ENCODE measurements at places on chromosomes 6 and 20. TPM values are rescaled to one million over a fixed set of nuclear protein-coding genes. Genes with fewer than 3 reads are reported as not detected.

DNA sequence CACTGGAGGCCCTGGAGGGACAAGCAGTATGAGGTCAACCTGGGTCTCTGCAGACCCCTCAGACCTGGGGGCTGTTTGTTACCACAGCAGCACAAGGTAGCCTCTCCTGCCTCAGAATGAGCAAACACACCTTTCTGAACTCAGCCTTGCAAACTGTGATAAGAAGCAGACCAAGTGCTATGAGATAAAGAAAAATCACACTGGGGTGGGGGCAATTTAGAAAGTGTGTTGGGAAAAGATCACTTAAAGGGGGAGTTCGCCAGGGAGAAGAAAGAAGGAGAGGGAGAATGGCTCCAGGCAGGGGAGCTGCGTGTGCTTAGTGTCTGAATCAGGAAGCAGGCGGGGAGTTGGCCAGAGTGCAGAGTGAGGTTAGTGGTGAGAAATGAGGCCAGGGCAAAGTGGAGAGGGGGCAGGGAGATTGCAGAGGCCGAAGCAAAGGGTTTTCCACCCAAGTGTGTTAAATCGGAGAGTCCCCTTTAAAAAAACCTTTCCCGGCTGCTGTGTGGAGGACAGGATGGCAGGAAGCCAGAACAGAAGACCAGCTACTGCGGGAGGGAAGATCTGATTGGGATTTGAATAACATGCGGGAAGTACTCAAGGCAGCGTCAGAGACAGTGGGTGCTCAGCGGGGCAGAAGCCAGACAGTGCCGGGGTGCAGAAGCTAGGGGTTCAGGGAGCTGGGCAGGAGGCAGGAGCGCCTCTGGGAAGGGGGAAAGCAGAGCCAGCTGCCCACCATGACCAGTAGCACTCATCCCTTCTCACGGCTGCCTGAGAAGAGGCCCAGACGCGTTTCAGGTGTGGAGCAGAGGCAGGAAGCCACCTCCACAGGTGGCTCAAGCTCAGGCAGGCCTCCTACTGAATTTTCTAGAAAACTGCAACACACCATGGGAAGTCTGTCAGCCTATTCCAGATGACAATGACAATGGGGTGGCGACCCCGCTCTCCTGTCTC is 9.0 kb downstream of the ADA start:
- no peaks in the 10 kb centered on the region for H3K27me3 ChIP-seq
- peak overlapping the region; percentile 52 for H3K27ac ChIP-seq
- H3K36me3 ChIP-seq: no peaks in the 10 kb centered on the region
- H3K4me3 ChIP-seq: no peak overlapping the region
- peaks cover 34% of the 10 kb centered on the region for H3K4me1 ChIP-seq

- no peak overlapping the region for H3K4me3 ChIP-seq
- no peak for DNase-seq
- H3K4me1 ChIP-seq: peaks cover 10% of the 10 kb centered on the region
- no peak overlapping the region for H3K27ac ChIP-seq
These were observed 38.6 kb upstream of the APCDD1L start for GRCh38 chr20:58553841-58554240.

DNA sequence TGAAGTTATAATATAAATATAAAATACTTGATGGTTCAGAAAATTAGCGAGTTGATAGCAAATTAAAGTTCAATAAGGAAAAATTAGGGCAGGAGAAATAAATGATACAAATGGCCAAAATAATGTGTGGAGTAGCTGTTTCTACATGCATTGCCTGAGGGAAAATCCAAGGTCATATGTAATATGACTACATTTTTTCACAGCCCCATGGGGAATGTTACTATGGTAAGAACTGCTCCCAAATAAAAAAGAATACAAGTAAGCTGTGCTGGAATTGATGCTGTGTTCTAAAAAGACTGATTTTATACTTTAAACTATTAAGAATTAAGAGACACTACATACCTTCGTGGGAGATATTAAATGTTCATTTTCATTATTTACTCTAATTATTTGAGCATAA is 34.1 kb downstream of the MEI4 start:
- no peaks in the 10 kb centered on the region for H3K27me3 ChIP-seq
- H3K27ac ChIP-seq: no peak overlapping the region
- no peaks in the 10 kb centered on the region for H3K36me3 ChIP-seq
- H3K4me1 ChIP-seq: no peaks in the 10 kb centered on the region
- no peak overlapping the region for H3K4me3 ChIP-seq

- H3K36me3 ChIP-seq: peaks cover 2% of the 10 kb centered on the region
These were observed 3.3 kb downstream of the ZSWIM3 start for GRCh38 chr20:45860560-45861220.

DNA sequence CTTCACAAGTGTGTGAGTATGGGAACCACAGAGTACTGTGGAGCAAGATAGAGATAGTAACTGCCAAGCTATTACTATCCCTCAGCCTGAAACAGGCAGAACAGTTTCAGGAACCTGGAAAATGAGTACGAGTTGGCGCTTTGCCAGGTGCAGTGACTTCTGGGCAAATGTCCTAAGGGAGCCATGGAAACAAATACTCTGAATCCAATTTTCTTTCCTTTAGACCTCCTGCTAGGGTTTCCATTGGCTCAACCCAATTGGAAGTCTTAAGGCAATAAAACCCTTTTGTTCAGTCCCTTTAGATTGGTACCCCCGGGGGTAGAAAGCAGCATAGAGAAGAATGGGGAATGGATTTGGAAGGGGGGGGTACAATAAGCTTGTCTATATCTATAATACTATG is 205.0 kb upstream of the EPHA7 start:
- H3K27me3 ChIP-seq: no peaks in the 10 kb centered on the region
- H3K4me1 ChIP-seq: no peaks in the 10 kb centered on the region
- peak overlapping the region; percentile 4 for H3K27ac ChIP-seq
- no peak overlapping the region for H3K4me3 ChIP-seq
- no peaks in the 10 kb centered on the region for H3K36me3 ChIP-seq

GRCh38 chr6:34616227-34616585 is 60.1 kb upstream of the SPDEF start:
- no peaks in the 10 kb centered on the region for H3K36me3 ChIP-seq
- no peak overlapping the region for H3K4me3 ChIP-seq
- no peaks in the 10 kb centered on the region for H3K4me1 ChIP-seq
- no peak overlapping the region for H3K27ac ChIP-seq
- no peak for DNase-seq

DNA sequence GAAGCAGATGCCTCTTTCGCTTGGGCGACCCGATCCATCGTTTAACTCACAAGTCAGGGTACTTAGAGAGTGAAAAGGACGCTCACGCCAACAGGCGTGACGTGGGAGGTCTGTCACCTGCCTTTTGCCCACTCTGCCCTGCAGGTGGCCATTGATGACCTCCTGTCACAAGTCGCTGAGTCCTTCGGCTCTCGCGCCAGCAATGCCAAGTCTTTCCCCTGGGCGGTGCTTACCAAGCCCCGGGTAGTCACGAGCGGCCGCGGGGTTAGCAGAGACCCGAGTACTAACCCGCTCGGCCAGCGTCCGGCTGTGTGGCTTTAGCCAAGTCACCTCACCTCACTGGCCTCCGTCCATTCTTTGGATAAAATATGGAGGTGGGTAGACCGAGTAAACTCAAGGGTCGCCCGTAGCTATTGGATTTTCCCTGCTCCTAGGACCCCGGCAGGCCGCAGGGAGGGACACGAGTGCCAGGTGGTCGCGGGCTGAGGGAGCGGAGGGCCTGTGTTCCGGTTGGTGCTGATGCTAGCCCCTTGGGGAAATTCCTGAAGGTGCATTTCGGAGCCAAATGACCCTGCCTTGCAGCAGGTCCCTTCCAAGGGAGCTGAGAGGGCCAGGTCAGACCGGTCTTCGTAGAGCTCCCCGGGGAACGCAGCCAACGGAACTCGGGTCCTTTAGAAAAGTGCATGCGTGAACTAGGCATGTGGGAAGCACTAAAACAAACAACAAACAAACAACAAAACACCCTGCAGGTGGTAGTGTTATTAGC is 668 bp downstream of the PKIB start:
- peak overlapping the region; percentile 63 for H3K4me3 ChIP-seq
- H3K4me1 ChIP-seq: peaks cover 13% of the 10 kb centered on the region
- H3K27me3 ChIP-seq: peaks cover 5% of the 10 kb centered on the region
- H3K36me3 ChIP-seq: no peaks in the 10 kb centered on the region
- peak; percentile 4 for DNase-seq

The HSP90AB1 gene
- 484 TPM for total RNA-seq

The PLCB4 gene
- 32.5 TPM for total RNA-seq

The COL20A1 gene
- 14.4 TPM for total RNA-seq

All from spinal cord (tissue), 10 donors.